A549 treated with GW870086 at 1 μM for 4 hours (cell line): ENCODE measurements at places on chromosomes 12 and 14. TPM values are rescaled to one million over a fixed set of nuclear protein-coding genes. Genes with fewer than 3 reads are reported as not detected.

IL26 gene
- total RNA-seq, result not detected in 5 replicates

PAX9 gene
- total RNA-seq, result 2.1 to 3.4 TPM (median 3.2 TPM) in 5 replicates

TSPAN8 gene
- total RNA-seq, result 0.14 to 0.65 TPM (median 0.14 TPM) in 3 of 5 replicates, not detected in the others

ACRBP gene
- 0.19 to 0.24 TPM (median 0.19 TPM) in 3 of 5 replicates, not detected in the others for total RNA-seq

LRTM2 gene
- 0.03 to 0.05 TPM in 2 of 5 replicates, not detected in the others for total RNA-seq

PIK3C2G gene
- not detected in 5 replicates for total RNA-seq

GLI1 gene
- 4.9 to 8.1 TPM (median 6.6 TPM) in 5 replicates for total RNA-seq

SLC2A3 gene
- total RNA-seq, result 3.2 to 3.7 TPM (median 3.2 TPM) in 5 replicates

NCAPD2 gene
- 49.8 to 66.2 TPM (median 58.4 TPM) in 5 replicates for total RNA-seq

BCAT1 gene
- 10.4 to 14.9 TPM (median 12.2 TPM) in 5 replicates for total RNA-seq

LTB4R gene
- total RNA-seq, result 3.9 to 6.3 TPM (median 5.2 TPM) in 5 replicates

ALKBH2 gene
- 43.0 to 52.4 TPM (median 46.9 TPM) in 5 replicates for total RNA-seq

CD27 gene
- not detected in 5 replicates for total RNA-seq

ARHGAP5 gene
- 35.3 to 52.8 TPM (median 48.4 TPM) in 5 replicates for total RNA-seq

TSPAN11 gene
- total RNA-seq, result 0.09 to 0.20 TPM (median 0.16 TPM) in 5 replicates

ART4 gene
- not detected in 5 replicates for total RNA-seq

TAS2R8 gene
- not detected in 5 replicates for total RNA-seq

CLEC4E gene
- total RNA-seq, result 0.29 to 0.59 TPM (median 0.43 TPM) in 5 replicates

ANO2 gene
- 0.05 TPM in 1 of 5 replicates, not detected in the others for total RNA-seq

SLC6A15 gene
- 3.7 to 4.9 TPM (median 4.7 TPM) in 5 replicates for total RNA-seq

FOXN4 gene
- total RNA-seq, result 0.03 to 0.08 TPM (median 0.06 TPM) in 4 of 5 replicates, not detected in the other

KRT72 gene
- not detected in 5 replicates for total RNA-seq

LGMN gene
- total RNA-seq, result 51.6 to 61.4 TPM (median 58.2 TPM) in 5 replicates

RNFT2 gene
- total RNA-seq, result 1.8 to 3.7 TPM (median 2.1 TPM) in 5 replicates

MYF5 gene
- total RNA-seq, result not detected in 5 replicates

C3AR1 gene
- not detected in 5 replicates for total RNA-seq

TMED8 gene
- 4.1 to 8.2 TPM (median 6.9 TPM) in 5 replicates for total RNA-seq

AQP5 gene
- not detected in 5 replicates for total RNA-seq

REM2 gene
- total RNA-seq, result 0.28 to 0.62 TPM (median 0.40 TPM) in 5 replicates

CDH24 gene
- 3.0 to 4.5 TPM (median 4.3 TPM) in 5 replicates for total RNA-seq

REP15 gene
- 0.26 to 0.63 TPM (median 0.42 TPM) in 4 of 5 replicates, not detected in the other for total RNA-seq

SLC10A1 gene
- not detected in 5 replicates for total RNA-seq

STON2 gene
- total RNA-seq, result 0.81 to 1.2 TPM (median 1.1 TPM) in 5 replicates

KCNJ8 gene
- total RNA-seq, result 0.15 to 0.44 TPM (median 0.31 TPM) in 5 replicates

C14orf180 gene
- not detected in 5 replicates for total RNA-seq

KRT6C gene
- not detected in 5 replicates for total RNA-seq

FAM90A1 gene
- 0.10 to 0.11 TPM (median 0.10 TPM) in 3 of 5 replicates, not detected in the others for total RNA-seq

ZBTB1 gene
- total RNA-seq, result 21.1 to 23.4 TPM (median 23.1 TPM) in 5 replicates

POP5 gene
- total RNA-seq, result 45.9 to 59.8 TPM (median 51.9 TPM) in 5 replicates

ZNF891 gene
- total RNA-seq, result 0.31 to 0.46 TPM (median 0.37 TPM) in 5 replicates

RNASE7 gene
- not detected in 5 replicates for total RNA-seq

C12orf60 gene
- 1.5 to 2.4 TPM (median 1.8 TPM) in 5 replicates for total RNA-seq

LRFN5 gene
- not detected in 5 replicates for total RNA-seq

CIDEB gene
- total RNA-seq, result 0.17 to 0.72 TPM (median 0.19 TPM) in 5 replicates
